ENCODE measurements at places on chromosomes 2 and 18.

DNA sequence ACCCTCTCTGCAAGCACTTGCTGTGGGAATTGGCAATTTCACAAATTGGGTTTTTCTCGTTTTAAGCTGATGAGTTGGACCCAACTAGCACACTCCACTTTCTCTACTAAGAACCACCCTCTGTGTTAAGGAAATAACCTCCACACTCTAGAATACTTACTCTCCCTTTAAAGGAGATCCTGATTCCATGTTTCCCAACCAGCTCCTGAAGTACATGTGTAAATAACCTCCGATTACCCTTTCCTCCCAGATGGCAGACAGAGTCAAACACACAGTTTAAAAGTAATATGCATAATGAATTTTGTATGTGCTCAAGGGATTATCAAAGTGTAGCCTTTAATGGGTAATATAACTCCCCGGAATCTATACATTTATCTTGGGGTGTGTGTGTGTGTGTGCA, 171.3 kb upstream of the OSR1 start:
- no peak for DNase-seq

DNA sequence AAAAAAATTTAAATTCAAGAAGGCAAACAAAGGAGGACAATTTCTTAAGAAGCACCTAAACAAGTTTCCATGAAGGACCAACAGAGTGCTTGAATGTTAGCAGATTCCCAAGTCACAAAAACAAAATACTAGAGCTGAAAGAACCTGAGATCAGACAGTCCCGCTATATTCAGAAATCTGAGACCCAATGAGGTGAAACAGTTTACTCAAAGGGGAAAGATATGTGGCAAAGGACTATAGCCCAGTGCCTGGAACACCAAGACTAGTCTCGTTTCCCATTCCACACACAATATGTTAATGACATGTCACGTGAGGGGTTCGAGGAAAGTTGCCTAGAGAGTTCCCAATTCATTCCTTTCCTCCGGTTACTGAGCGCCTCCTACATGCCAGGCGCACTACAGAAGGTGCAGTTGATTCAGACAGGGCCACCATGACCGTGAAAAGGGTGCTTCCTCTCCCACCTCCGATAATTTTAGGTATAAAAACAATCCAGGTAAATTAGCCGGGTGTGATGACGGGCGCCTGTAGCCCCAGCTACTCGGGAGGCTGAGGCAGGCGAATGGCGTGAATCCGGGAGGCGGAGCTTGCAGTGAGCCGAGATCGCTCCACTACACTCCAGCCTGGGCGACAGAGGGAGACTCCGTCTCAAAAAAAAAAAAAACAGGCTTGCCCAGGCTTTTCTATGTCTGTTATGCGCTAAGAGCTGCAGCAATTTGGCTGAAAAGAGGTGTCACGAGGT, 617 bp downstream of the SRBD1 start:
- DNase-seq = peak; percentile 57

DNA sequence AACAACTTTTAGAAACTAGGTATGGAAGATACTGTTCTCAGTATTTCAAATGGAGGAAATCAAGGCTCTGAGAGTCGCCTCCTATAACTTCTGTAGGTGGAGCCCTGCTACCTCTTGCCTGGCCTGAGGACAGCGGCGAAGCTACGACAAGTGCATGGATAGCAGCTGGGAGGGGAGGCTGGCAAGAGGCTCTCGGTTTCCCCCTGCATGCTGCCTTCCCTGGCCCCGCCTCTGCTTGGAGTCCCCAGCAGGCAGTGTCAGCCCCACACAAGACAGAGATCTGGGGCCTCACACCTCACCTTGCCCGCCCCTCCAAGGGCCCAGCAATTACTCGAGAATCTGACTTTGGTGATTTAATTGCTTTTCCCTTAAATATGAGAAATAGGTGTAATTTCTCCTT, 107.6 kb upstream of the POU3F3 start:
- no peak for DNase-seq

DNA sequence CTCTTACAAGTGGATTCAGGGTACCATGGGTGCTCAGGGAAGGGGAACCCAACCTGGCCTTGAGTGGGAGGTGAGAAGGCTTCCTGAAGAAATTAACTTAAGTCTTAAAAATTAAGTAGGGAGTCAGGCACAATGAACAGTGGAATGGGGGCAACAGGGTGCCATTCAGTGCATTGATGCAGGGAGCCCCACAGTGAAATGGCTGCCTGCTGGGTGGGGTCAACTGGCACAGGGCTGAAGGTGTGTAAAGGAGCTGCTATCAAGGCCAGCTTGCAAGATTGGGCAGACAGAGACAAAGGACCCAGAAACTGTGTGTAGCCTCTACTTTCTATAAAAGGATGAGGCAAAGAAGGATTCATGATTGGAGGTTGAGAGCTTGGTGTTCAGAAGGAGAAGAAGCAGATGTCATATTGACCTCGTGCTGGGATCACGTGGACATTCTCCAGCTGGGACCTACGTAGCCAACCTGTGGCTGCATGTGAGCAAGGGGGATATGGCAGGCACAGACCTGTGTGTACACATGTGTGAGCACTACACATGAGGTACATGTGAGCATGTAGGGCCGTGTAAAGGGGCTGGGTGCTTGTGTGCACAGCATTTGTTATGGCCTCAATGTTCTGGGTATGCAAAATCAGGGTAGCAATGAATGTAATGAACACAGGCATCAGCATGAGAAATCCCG, 209.5 kb upstream of the HAAO start:
- DNase-seq = no peak

DNA sequence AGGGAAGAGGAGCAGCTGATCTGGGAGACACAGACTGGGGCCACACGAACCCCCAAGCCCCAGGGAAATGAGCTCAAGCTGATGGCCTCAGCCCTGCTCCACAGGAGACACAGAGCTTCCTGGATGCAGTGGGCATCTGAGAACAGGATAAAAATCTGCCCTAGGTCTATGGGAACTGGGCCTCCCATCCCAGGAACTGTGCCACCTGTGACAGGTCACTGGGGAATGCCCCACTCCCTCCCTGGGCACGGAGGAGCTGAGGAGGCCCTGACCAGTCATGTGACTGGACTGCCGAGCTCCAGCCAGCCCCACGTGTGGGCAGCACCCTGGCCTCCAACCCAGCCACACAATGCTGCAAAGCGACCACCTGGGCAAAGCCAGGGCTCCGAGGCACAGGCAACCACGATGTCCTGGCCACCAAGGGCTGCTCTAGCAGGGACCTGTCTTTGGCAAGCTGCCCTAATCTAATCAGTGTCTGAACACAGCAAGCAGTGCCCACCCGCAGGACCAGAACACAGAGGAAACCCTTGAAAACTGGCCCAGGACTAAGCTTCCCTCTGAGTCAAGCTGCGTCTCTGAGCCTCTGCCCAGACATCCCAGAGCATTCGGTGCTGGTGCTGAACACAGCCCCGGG, 57.8 kb upstream of the ID2 start:
- no peak for DNase-seq

DNA sequence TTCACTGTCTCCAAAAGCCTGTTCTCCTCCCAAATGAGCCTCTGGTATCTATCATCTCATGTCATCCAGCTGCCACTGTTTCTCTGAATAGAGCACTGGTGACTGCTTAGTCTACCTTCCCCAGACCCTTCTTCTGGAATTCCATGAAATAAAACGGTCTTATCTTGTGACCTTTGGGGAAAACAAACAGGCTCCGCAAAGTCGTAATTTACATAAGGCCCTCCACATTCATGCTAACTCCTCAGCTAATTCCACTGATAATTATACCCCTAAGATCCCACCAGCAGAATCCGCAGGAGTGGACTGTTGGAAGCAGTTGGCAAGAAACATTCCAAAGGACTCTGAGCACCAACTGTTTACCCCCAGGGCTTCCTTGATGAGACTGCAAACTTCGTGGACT, 33.9 kb upstream of the CHN1 start:
- DNase-seq = no peak

- DNase-seq = no peak
Observed at GRCh38 chr2:217755027-217755745, 247.6 kb downstream of the TNS1 start.

DNA sequence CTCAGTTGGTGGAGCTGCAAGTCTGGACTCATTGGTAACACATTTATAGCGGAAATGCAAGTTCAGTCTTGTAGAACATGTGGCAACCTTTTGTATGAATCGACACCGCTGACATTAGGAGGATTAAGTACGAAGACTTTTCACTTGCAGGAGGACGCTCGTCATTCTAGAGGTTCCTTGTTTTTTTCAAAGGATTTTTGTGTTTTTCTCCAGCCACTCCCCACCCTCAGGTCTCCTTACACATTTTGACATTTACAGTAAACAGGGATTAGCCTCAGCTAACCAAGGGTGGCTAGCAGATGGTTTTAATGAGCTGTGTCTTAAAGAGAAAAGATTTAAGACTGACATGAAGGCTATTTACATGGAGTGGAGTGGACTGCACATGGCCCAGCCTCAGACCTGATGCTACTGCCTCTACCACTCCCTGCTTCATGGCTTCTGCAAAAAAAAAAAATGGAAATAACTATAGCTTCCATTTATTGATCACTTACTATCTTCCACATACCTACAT, 173.8 kb downstream of the TRIB2 start:
- DNase-seq = no peak

GRCh38 chr2:37619230-37619958, 52.0 kb downstream of the CDC42EP3 start:
- DNase-seq = no peak

- DNase-seq = peak; percentile 86
Observed at GRCh38 chr2:70104231-70105111, 17.2 kb downstream of the PCBP1 start.

DNA sequence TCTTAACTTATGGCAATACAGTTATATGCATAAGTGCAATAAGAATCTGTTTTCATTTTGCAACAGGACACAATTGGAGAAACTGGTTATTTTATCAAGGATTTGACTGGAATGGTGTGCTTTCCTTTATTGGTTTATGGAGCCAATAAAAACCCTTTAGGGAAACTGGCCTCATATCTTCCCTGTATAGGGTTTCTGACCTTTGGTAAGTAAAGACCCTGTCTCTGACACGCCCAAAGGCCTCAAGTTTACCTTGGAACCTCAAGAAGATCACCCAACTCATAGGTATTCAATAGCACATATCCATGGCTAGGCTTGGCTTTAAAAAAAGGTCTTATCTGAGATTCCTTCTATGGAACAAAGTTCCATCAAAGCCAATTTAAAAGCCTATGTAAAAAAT, 11.2 kb downstream of the HAAO start:
- no peak for DNase-seq

DNA sequence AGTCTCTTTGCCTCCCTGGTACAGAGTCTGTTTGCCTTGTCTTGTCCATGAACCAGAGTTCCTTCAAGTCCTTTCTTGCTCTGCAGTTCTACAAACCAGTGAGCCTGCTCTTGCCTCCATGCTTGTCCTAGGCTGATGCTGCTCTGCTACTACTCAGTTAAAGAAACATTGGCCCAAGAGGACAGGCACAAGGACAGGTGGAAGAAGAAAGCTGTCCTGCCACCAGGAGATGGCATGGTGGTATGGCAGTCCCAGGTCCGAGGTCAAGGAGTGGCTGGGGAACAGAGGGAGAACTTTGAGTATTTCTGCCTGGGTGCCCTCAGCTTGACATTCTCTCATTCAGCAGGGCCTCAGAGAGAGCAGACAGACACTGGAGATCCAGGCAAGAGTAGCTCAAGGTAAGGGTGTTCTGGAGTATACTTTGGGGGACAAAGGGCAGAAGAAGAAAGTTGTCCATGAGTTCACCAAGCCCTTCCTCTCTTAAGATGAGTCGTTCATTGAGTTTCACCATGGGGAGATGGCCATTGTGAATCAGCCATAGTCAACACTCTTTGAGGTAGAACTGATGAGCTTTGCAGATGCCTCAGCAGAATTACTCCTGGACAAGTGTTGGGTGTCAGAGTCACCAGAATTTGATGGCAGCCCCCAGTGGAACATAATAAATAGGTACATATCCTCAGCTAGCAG, 20.4 kb downstream of the TTC32 start:
- no peak for DNase-seq

GRCh38 chr2:108637304-108637669, 82.0 kb upstream of the RANBP2 start:
- peak; percentile 99 for DNase-seq

- DNase-seq = no peak
Observed at GRCh38 chr2:63613391-63613901, 24.7 kb downstream of the MDH1 start.

DNA sequence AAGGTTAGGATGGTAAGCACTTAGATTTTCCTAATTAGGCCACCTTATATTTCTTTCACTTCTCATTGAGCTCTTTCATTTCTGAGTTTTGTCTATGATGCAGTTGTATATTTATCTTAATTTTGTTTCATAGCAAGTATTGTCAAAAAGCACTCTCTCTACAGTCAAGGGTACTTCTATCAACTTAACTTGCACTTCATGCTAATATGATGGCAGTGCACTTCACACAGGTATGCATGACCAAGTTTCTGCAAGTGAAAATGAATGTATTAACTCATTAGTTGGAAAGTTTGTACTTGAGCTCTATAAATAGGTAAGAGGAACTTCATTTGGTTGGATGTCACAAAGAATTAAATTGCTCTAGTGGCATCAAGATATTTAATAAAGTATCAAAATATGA, 51.5 kb upstream of the CDH19 start:
- no peak for DNase-seq

GRCh38 chr2:122129399-122129798, 373.9 kb downstream of the TSN start:
- DNase-seq = no peak

DNA sequence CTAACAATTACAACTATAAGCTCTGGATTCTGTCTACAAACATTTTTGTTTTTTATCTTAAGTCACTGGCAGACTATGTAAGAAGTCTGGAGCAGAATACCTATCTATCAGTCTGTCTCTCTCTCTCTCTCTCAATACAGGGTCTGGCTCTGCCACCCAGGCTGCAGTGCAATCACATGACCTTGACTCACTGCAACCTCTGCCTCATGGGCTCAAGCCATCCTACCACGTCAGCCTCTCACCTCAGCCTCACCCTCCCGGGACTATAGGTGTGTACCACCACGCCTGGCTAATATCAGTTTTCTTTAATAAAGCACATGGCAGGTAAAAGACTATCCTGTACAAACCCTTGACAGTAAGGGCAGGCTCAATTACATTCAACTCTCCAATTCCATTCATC, 96.9 kb downstream of the OSBPL1A start:
- peak; percentile 13 for DNase-seq
